ENCODE measurements at places on chromosomes 7 and 10.

DNA sequence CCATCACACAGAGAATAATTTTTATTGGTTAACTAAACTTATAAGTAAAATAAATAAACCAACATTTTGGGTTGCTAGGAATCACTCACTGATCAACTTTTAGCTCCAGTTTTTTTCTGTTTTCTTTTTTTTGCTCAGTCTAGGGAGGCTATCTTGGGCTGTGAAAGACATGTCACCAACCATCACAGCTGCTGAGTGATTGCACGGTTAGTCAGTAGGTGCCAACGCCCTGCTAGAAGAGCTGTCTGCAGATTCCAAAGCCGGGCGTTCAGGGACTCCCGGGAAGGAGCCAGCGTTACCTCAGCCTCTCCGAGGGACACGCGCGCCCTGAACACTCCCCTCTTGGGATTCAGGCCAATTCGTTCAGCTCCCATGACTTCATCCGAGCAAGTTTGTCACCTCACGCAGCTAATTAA lies 604 bp upstream of the STAM start:
- no peak for DNase-seq

DNA sequence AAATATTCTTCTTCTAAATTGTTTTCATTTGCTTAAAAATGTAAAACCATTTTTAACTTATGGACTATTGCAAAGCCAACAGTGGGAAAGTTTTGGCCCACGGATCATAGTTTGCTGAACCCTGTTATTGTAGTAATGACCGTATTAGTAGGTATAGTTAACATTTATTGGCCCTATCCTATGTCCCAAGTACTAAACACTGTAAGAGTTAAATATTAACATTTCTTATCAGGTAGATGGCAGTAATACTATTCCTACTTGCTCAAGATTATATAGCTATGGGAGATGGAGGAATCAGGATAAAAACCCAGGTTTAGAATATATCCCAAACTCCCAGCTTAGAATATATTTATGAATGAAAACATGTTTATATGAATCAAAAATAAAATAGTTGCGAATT lies 993.2 kb downstream of the SORCS3 start:
- no peak for DNase-seq

DNA sequence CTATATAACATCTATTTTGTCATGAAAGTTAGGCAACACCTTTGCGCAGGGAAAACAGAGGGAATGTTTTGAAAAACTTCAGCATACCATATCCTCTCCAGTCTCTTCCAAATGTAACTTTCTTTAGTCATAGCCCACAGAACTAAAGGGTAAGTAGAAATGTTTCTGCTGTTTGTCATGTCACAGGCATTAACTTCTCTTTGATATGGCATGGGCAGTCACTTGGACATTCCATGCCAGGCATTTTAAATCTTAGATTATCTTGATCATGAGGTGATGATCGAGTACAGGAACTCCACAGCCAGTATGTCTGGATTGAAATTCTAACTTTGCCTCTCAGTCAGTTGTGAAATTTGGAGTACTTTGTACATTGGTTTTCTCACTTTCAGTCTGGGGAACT lies 27.5 kb upstream of the ETV1 start:
- DNase-seq: no peak

DNA sequence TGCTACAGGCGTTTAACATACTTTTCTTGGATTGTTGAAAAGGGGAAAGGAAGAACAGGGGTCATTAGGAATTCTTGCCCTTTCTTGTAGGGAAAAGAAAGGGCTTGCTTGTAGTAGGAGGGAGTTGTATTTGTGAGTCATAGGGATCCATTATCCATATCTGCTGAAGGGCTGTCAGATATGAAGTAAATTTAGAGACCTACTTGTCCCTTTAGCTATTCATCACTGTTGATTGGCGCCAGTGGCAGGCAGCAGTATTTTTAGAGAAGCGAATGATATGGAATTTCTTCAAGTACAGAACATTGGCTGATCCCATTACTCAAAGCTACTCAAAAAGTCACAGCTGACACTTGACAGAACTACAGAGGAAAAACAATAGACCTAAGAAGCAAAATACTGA lies 97.7 kb downstream of the CELF2 start:
- DNase-seq: no peak

DNA sequence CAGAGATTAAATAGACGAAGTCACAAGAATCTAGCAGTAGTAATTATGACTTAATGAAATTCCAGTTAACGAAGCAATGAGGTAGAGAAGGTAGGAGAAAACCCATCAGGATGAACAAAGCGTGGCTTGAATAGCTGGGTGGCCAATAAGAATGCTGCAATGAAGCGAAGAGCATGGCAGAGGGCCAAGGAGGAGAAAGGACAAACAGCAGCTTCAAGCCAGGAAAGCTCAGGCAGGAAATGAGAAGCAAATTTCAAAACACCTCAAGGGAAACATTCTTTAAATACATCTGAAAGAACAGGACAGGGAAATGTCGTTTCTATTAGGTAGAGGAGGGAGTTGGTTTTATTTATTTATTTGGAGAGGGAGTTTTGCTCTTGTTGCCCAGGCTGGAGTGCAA lies 122.5 kb downstream of the KIAA1217 start:
- no peak for DNase-seq

GRCh38 chr7:118312966-118313365 lies 88.5 kb downstream of the ANKRD7 start:
- no peak for DNase-seq

DNA sequence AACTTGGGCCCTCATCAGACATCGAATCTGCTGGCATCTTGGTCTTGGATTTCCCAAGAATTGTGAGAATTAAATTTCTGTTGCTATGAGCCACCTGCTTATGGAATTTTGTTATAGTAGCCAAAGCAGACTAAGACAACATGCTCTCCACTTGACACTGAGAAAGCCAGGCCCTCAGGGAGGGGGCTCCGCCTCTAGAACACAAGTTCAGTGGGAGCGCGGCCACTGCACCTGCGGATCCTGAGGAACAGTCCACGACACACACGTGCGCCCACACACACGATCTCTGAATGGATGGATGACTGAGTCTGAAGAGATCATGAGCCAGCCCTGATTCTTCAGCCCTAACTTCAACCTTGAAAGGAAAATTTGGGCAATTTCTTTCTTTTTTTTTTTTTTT lies 73.7 kb downstream of the CTBP2 start:
- no peak for DNase-seq

GRCh38 chr7:68958571-68958970 lies 639.7 kb upstream of the AUTS2 start:
- DNase-seq: no peak

DNA sequence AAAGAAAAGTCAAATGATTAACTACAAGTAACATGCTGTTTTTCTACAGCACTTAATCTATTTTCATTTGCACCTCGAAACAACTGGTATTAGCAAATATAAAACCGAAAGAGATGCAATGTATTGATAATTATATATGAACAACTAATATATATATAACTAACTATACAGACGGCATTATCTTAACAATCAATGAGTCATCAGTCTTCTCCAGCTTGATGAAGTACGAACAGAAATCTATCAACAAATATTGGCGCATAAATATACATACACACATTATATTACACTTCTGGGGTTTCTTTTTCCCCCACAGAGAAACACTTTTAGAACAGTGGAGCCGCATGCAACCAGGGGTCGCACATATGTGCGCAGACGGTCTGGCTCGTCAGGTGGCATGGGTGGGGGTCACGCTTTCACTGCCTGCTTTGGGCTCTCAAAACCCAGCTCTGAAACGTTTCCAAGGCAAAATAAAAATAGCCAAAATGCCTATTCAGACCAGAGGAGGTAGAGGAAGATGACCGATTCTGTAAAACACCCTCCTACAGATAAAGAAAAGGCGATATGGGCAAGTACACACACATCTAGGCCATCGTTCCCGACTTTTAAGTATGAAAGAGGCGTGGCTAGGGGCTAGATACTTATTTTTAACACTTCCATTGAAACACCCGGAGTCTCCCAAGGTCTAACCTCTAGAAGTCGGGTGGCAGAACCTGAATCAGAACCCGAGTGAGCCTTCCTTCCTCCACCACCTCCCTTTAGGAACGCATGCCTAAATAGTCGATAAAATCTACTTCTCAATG lies 1.7 kb downstream of the ARHGAP12 start:
- no peak for DNase-seq

DNA sequence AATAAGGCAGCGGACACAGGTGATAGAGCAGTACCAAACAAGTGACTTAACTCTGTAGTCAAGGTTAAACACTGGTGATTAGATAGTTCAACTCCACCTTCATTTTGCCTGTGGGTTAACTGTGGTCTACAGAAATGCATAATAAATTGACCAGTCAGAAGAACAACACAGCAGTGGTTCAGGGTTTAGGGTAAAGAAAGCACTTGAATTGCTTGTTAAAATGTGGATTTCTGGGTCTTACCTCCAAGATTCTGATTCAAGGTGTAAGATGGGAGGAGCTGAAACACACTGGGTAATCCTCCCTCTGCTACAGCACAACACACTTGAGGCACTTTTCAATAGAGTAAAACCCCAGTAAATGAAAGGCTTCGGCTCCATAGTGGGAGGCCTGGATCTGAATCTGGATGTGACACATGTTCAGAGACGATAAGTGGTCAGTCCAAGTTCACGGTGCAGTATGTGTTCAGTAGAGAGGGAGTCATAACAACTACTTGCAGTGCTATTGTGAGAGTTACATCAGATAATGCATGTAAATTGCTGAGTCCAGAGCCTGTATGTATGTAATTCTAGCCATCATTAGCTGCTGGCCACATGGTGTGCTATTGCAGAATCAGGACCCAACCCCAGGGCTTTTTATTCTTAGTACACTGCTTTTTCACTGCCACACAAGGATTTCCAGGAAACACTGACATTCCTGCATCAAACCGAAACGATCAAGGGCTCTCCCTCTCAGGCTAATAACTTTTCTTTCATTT lies 141.7 kb downstream of the SORCS1 start:
- no peak for DNase-seq

- DNase-seq: no peak
Measured at GRCh38 chr10:80064120-80064886, 14.2 kb upstream of the TMEM254 start.

DNA sequence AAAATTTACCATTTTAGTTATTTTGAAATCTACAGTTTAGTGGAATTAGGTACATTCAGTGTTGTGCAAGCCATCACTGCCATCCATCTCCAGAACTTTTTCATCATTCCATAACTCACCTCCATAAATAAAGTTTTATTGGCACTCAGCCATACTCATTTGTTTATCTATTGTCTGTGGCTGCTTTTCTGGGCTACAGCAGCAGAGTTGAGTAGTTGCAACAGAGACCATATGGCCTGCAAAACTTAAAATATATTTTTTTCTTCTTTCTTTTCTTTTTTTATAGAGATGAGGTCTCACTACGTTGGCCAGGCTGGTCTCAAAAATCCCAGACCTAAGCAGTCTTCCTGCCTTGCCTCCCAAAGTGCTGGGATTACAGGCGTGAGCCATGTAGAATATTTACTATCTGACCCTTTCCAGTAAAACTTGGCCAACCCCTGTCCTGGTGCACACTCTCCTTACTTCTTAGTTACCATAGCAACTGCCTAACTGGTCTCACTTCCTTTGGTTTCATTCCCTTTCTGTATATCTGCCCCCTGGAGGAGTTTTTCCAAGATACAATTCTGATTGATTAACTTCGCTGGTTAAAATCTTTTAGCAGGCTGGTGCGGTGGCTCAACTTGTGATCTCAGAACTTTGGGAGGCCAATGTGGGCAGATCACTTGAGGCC lies 133.2 kb downstream of the CUX1 start:
- DNase-seq: no peak

Data from CD8-positive, alpha-beta T cell (primary cell).